ENCODE measurements at places on chromosomes 2 and 18.

GRCh38 chr2:85734942-85735608 is 18.7 kb upstream of the ATOH8 start:
- no peak for DNase-seq

DNA sequence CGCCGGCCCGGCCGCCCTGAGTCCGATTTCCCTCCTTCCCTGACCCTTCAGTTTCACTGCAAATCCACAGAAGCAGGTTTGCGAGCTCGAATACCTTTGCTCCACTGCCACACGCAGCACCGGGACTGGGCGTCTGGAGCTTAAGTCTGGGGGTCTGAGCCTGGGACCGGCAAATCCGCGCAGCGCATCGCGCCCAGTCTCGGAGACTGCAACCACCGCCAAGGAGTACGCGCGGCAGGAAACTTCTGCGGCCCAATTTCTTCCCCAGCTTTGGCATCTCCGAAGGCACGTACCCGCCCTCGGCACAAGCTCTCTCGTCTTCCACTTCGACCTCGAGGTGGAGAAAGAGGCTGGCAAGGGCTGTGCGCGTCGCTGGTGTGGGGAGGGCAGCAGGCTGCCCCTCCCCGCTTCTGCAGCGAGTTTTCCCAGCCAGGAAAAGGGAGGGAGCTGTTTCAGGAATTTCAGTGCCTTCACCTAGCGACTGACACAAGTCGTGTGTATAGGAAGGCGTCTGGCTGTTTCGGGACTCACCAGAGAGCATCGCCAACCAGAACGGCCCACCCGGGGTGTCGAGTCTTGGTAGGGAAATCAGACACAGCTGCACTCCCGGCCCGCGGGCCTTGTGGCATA is 4.6 kb downstream of the SIX2 start:
- no peak for DNase-seq

GRCh38 chr2:8324164-8324856 is 357.5 kb upstream of the ID2 start:
- no peak for DNase-seq

GRCh38 chr2:100291152-100291970 is 30.9 kb downstream of the LONRF2 start:
- DNase-seq, result peak; percentile 8

DNA sequence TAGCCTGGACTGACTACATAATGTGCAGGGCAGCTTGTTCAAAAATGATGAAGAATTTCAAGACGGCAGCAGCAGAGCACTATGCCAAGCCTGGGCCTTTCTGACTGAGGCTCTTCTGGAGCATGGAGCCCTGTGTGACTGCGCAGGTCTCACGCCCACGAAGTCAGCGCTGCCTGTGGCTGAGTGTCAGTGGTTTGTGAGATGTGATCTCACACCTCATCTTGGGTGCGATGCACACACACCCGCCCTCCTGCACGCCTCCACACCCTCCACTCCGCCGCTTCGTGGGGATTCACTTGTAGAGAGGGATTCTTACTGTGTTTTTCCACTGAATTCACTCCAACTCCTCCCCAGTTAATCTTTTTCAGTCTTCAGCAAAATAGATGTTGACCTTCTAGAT is 103.9 kb downstream of the VIT start:
- DNase-seq, result no peak

GRCh38 chr18:50104421-50104820 is 90.5 kb downstream of the MYO5B start:
- no peak for DNase-seq

DNA sequence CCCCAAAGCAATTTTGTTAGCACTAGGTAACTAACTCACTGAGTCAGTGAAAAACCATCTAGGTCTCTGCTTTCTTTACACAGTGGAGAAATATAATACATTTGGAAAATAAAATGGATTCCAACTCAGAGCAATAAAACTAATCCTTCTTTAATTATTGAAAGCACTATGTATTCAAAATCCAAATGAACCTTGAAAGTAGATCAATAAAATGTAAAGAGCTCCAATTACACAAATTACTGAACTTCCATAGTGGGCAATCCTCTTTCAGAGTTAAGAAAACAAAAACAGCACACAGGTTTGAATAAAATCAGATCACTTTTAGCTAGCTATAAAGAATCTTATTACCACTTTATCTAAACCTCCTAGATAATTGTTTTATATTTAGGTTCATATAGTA is 208.1 kb downstream of the NR4A2 start:
- no peak for DNase-seq

GRCh38 chr2:191615596-191615995 is 62.3 kb upstream of the NABP1 start:
- DNase-seq, result no peak

GRCh38 chr2:23718931-23719700 is 207.8 kb downstream of the ATAD2B start:
- DNase-seq, result no peak

- no peak for DNase-seq
Observed at GRCh38 chr18:21164548-21165095, 53.0 kb upstream of the ROCK1 start.

DNA sequence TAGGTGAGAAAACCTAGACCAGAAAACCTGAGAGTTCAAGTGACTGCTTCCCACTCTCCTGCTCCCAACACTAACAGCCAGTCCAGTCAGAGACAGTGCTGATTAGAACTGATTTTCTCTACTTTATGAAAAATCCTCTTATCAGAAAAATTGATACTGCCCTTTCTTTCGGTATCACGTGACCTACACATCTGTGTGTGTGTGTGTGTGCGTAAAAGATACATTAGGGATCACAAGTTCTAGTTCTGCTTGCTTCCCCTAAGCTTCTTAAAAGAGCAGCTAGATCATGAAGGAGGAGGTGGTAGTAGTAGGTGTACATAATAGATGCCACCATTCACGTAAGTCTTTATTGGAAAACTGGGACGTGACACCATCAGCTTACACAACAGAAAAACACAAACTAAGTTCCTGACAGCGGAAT is 1.5 kb downstream of the ARL5A start:
- no peak for DNase-seq

- DNase-seq, result no peak
Observed at GRCh38 chr18:12946549-12947284, 1.1 kb upstream of the SEH1L start.

- DNase-seq, result no peak
Observed at GRCh38 chr2:227428731-227429285, 41.1 kb upstream of the SCYGR1 start.

- no peak for DNase-seq
Observed at GRCh38 chr18:35158728-35159450, 81.9 kb upstream of the ZNF397 start.

DNA sequence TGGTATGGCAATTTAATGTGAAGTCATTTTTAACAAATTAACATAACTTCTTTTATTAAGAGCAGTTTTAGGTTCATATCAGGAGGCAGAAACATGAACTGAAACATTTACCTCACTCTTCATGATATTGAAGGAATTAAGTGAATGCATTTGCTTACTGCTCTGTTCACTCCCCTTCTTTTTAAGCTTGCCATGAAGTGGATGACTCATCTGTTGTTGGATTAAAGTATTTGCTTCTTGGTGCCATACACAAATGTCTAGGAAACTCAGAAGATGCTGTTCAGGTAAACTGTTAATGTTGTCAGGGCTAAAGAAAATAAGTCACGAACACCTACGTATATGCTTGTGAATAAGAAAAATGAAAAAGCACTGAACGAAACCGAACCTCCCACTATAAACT is 10.2 kb upstream of the CABYR start:
- DNase-seq, result no peak

GRCh38 chr2:48017136-48017535 is 110.8 kb upstream of the FBXO11 start:
- DNase-seq, result no peak

GRCh38 chr2:3523551-3524041 is 4.3 kb upstream of the ADI1 start:
- DNase-seq, result no peak

- no peak for DNase-seq
Observed at GRCh38 chr2:38149531-38149930, 73.6 kb upstream of the CYP1B1 start.

DNA sequence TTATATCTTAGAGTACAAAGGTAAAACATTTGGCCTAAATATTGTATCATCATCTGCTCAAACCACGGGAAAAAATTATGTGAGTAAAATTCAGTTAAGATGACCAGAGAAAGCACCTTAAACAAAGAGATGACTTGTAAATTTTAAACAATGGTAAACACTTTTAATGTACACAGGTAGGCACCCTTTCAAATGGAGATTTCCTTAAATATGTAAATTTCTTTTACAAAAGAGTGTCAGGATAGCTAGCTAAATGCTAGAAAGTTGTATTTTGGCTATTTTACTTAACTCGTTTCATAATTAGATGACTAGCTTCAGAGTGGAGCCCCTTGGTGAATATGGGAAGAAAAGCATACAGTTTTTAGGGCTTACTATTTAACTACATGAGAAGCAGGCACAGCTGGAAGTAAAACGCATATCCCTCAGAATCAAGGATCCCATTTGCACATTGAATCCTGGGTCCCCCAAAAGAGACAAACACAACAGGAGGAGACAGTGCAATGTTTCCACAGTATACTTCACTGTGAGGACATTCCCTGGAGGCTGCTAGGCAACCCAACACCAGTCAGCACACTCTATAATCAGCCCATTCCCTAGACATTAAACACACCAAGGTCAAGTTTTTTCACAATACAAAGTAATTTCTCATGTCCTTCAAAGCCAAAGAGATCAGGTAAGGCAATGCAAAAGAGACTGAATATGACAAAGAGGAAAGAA is 1154.4 kb downstream of the DPP10 start:
- no peak for DNase-seq

DNA sequence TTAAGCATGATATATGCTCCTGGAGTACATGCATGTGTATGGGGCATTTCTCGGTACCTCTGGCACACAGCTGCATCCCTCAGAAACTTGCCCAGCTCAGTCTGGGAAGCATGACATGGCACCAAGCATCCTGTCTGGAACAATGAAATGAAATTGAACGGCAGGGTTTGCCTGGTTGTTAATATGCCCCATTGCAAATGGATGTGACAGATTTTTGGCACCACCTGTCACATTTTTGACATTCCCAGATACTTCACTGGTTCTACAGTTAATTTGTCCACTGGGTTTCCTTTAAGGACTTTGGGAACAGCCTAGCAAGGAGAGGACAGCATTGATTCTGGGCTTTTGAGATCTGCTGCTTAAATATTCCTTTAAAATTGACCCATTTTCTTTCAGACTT is 305.8 kb downstream of the TSN start:
- DNase-seq, result no peak

GRCh38 chr2:96427917-96428316 is 77.2 kb downstream of the NEURL3 start:
- no peak for DNase-seq

DNA sequence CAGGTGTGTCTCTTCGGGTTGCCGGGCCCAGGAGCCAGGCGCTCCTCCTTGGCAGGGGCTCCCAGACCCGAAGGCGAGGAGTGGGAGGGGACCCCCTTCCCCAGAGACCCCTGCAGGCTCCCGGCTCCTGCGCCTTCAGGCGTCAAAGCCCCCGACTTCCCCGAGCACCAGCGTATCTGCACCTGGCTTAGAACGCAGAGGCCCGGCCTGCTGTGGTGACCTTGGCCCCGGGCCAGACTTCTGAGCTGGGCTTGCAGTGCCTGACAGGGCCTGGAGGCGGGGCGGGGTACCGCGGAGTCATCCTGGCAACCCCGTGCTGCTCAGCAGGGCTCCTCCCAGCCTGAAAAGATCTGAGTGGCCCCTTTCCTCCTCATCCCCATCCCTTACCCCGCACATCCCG is 27.0 kb downstream of the SKA1 start:
- no peak for DNase-seq

GRCh38 chr18:23868136-23868785 is 146.3 kb upstream of the TTC39C start:
- no peak for DNase-seq

GRCh38 chr2:119144806-119145205 is 13.7 kb downstream of the C1QL2 start:
- no peak for DNase-seq

- no peak for DNase-seq
Observed at GRCh38 chr2:108382196-108382595, 4.4 kb downstream of the SULT1C4 start.

- DNase-seq, result no peak
Observed at GRCh38 chr2:65974067-65974723, 460.7 kb upstream of the MEIS1 start.

DNA sequence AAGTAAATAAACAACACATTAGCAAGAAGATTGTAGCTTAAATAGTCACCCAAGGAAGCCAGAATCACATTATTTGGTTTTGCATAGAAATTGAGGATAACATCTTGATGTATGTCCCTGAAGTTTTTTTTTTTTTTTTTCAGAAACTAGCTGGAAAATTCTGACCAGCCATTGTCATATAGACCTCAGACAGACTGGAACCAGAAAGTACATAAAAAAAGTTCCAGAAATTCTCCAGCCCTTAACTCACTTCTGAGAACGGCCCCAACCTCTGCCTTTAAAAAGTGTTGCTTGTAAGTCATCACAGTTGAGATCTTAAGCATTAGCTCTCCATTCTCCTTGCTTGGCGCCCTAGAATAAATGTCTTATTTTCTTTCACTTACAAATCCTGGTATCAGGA is 350.5 kb downstream of the CCDC85A start:
- DNase-seq, result no peak

DNA sequence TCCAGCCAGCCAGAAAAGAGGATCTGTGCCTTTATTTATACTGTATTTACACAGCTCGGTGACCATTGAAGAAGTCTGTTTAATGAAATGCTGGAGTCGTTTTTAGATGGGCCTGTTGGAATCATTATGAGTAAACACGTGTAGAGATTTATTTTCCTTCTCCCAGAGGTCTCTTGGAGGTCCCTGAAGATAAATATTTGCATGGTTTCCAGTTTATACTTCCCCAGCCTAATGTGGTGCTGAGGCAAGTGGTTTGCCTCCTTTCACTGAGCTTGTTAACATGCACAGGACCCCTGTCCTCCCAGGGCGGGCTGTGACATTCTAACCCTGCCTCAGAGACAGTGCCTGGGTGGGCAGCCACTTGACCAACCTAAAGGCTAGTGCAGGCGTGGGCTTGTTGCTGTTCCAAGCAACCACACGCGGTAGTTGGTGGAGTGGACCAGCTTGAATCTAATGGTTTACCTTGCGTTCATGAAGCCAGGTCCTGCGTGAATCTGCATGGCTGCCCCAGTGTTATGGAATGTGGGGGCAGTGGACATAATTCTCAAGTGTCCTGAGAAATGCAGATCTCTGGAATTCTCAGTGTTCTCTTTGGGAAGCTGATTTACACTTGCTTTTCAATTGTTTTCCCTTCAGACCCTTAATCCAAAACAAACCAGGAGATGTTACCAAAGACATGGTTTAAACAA is 130.2 kb upstream of the DLX2 start:
- no peak for DNase-seq

DNA sequence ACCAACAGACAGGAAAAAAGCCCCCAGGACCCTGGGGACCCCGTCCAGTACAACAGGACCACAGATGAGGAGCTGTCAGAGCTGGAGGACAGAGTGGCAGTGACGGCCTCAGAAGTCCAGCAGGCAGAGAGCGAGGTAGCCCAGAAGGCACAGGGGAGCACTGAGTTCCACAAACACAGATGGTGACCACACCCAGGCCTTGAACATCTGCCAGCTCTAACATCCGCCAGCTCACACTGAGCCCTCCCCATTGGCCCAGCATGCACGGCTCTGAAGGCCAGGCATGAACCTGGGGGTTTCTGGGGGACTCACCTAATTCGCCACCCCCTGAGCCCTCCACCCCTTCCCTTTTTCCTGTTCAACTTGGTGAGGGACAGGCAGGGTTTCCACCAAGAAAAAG is 25.6 kb upstream of the PRLH start:
- no peak for DNase-seq
